Trophoblast cell (in vitro differentiated cells and primary cell): ENCODE measurements at places on chromosomes 13 and 19.

GRCh38 chr19:38862321-38863059 is 12.7 kb upstream of the HNRNPL start:
- no peak for DNase-seq

DNA sequence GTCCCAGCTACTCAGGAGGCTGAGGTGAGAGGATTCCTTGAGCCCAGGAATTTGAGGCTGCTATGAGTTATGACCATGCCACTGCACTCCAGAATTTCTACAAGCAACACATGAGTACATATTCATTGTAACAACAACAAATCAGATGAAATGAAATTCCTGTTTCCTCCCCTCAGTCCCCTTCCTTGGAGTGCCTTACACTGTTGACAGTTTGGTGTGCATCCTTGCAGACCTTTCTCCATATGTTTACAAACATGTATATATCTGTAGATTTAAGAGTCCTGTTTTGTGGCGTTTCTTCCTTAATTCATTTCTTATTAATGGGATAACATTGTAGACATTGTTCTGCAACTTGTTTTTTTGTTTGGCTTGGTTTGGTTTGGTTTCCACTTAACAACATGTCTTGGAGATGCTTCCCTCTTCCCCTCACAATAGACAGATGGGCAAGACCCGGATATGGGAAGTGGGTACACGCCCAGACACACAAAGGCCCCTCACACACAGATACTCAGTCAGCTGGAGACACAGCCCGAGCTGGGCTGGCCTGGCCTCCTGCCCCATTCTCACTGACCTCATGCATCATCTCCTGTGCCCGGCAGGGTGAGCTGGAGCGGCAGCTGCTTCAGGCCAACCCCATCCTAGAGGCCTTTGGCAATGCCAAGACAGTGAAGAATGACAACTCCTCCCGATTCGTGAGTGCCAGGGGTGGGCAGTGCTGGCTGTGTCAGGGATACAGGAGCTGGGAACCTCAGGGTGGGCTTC is 21.7 kb downstream of the MYH14 start:
- no peak for DNase-seq

DNA sequence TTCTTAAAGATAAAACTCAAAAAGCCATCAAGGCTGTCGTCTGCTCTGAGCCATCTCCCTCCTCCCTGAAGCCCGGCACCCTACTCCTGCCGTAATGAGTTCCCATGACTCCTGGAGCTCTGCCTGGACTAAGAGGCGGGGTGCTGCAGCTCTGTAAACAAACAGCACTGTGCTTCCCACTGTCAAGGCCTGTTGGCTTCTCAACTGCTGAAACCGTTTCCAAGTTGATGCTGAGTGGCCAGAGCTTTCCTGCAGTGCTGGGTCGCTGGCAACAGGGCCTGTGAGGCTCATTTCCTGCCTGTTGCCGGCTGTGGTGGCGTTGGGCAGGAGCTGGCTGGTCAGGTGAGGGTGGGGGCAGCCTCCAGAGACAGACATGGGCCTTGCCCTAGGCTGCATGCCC is 26.7 kb upstream of the ISYNA1 start:
- no peak for DNase-seq

DNA sequence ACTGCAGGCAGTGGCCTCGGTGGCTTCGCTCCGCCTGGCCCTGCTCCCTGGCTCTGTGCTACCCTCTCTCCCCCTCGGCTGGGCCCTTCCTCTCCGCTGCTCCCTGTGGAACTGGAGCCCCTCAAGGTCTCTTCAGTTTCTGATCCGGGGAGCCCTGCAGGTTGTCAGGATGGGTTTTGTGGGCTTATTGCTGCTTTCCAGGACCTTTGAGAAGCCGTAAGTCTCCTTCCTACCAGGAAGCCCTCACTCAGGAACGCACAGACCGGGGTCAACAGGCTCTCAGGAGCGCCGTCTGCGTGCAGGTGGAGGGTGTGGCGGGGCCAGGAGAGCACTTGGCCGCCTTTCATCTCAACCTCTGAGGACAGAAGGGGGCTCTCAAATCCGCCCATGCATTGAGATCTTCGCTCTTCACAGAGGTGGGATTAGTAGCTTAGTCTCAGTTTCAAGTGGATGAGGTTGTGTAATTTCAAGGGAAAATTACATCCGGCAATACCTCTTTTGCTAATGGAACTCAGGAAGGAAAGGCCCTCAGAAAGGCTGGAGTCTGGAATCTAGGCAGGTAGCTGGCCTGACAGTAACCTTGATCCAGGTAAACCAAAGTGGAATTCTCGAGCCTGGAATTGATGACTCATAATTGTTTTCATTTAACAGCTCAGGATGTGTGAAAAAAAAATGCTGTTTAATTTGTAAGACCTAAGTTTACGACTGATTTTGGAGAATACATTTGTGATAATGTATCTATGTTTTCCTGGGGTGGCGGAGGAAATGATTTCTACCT is 102.0 kb downstream of the ATP11A start:
- peak; percentile 72 for DNase-seq

- no peak for DNase-seq
Observed at GRCh38 chr19:18097993-18098890, 664 bp downstream of the MAST3 start.

DNA sequence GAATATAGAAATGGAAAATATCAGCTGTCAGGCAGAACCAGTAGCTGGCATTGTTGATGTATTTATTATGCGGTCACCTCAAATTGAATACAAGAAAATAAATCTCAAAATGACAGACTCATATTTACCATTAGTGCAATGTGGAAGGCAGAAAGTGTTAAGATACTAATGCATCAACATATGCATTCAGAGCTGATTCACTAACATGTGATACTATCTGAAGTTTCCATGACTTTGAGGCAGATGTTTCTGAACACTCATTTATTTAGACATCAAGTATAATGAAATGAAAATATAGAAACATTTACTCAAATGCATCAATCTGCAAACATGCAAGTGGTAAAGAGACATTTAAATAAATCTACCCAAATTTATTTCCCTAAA is 474.2 kb upstream of the SLC10A2 start:
- DNase-seq, result no peak

DNA sequence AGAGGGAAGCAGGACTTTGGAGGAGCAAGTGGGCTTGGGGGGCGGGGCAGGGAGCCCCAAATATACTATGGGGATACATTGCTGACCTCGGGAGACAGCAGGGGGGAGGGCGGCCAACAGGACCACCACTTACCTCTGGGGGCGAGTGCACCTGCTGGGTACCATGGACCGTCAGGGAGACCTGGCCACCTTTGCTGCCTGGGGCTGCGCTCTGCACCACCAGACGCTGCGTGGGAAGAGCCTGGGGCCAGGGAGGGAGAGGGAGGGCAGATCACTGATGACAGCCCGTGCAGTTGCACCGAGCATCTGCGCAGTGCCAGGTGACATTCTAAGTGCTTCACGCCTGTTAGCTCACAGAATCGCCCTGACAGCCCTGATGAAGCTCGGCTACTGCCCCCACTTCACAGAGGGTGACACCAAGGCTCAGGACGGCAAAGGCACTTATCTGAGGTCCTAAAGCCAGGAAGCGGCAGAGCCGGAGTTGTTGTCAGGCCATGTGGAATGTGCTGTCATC is 24.1 kb downstream of the RFX1 start:
- no peak for DNase-seq

DNA sequence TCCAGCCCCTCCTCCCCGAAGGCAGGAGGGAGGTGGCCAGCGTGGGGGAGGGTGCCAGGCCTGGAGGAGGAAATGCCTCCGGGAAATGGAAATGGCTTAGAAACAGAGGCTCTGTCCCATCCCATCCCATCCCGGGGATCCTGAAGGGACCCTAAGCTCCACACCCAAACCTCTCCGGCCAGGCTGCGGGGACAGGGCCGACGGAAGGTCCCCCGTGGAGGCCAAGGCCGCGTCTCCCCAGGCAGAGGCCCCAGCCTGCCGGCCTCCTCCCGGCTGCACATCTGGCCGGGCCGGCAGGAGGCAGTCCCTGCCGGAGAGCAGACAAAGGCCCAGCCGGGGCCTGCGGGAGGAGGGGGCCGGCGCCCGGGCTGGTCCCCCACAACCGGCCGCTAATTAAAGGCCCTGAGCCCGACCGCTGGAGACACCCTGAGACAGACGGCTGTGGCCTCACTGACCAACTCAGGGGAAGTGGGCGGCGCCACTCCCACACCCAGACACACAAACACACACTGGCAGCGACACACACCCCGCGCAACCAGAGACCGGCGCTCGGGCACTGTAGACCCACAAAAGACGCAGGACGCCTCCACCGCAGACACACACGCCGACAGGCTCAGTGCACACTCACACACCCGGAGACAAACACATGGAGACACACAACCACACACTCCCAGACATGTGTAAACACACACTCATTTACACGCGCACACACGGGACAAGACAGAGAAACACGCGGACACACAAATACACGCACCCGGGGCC is 1.1 kb downstream of the ADAMTS10 start:
- no peak for DNase-seq
